CD4-positive, alpha-beta T cell treated with Interleukin-12 subunit alpha and Interleukin-12 subunit beta, for 1 hour (primary cell): ENCODE measurements at places on chromosomes 5 and 9.

DNA sequence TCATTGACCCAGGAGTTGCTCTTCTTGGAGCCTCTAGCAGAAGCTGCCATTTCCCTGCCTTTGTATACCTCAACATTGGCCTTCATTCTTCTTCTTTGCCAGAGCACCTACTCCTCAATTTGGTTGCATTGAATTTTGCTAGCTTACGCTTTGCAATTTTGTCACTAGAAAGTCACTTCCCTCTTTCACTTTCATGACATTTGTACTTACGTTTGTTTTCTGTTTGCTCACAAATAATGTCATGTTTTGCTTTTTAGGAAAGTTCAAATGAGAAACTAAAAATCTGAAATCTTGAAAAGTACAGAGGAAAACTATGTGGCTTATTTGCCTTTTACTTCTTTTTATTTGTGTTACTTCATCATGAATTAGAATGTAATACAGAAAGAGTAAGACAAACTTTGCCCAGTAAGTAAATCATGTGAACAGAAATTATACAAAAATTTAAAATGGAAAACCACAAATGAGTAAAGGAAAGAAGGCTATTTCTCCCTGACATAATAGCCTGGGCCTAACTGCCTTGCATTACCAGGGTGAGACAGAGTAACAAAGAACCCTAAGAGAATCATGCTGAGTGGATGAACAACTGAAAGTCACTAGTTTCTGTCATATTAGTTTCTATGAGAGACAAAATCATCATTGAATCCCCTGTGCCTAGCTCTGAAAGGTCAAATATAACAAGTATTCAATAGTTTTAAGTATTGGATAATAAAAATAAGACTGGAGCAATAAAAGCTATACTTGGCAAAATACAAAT, 7.4 kb upstream of the IFNA1 start:
- no peak for DNase-seq

DNA sequence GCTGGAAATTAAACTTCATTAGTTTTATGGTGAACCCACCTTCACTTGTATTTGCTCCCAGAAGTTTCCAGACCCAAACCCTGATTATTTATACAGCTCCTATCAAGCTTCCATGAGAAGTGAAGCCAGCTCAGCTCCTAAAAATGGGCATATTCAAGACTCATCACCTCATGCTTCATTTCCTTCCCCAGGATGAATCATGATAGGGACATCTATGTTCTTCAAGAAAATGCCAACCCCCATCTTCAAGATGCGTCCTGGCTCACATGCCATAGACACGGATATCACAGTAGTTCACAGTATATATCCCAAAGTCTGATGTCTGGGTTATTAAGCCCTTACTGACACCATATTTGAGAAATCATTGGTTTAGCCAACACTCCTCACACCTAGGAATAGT, 217.6 kb downstream of the NPR3 start:
- DNase-seq: no peak

DNA sequence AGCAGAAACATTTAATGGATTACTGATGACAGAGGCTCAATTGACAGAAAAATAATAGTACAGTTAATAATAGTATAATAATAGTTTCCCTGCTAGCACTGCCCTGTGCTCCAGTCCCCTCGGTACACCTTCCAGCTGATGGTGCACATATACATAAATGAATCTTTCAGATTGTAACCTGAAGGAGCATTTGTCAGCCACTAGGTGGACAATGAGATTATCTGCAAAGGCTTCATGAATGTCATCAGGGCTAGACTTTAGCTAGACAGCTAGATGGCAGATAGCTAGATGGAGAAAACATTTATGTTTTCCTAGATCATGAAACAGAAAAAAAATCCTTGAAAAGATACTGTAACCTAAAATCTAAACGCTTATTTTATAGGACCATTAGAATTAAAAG, 304.4 kb upstream of the SMC2 start:
- DNase-seq: no peak

DNA sequence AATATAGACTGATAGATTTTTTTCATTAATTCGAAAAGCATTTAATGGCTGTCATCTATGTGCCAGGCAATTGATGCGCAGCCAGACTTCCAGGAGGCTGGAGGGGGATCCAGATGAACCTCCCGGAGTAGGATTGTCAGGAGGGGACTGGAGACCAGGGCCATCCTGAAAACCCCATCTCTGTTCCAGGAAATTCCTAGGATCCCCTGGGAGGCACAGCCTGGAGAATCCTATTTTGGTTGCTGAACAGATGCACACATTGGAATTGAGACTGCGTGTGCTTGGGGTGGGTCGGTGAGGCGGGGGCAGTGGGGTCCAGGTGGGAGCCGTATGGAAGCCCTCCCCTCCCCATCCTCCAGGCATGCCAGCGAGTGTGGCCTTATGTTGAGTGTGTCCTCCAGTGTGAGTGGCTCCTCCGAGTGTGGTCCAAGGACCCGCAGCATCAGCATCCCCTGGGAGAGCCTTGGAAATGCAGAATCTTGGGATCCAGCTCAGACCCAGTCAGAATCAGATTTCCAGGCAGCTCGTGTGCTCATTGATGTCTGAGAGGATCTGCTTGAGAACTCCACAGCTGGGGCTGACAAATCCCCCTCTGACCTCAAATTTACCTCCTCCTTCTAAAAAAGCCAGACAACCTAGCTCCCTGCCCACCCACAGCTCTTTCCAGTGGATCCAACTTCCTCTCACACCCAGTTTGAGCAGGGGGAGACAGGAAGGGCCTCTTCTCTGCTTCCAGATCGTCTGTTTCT, 38.7 kb downstream of the ROPN1L start:
- no peak for DNase-seq

DNA sequence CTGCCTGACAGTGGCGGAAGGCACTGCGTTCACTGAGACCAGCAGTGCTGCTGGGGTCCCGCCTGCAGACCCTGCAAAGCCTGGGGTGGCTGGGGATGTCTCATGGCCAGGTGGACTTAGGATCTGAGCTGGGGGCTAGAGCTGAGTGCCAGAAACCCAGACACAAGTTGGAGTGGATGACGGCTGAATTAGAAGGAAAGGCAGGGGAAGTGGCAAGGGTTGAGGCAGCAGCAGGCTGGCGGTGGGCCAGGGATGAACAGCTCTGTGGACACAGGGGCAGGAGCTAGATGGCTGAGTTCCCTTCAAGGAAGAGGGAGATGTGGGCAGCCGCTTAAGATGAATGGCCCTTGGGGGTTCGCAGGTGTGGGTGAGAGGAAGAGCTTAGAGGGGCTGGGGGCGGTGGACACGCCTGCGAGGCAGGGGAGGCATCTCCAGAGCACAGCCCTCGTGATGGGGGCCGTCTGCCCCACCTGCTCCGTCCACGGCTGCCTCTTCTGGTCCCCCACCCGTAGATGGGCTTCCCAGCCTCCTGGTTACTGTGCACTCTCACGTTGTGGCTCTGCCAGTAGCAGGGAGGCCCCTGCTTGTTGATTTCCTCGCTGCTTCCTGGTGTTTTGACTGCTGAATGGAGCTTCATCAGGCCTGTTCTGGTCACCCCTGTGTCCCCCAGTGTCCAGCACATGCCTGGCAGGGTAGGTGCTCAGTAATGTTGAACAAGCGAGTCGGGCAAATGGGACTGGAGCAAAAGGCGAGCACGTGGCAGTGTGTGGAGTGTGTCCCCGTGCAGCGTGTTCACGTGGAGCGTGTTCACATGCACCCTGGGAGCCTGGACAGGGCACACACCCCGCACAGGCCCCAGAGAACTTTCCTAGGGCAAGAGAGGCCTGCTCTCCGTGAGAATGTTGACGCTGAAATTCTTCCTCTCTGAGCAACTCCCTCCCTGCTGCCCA, 168.2 kb downstream of the CACNA1B start:
- no peak for DNase-seq

DNA sequence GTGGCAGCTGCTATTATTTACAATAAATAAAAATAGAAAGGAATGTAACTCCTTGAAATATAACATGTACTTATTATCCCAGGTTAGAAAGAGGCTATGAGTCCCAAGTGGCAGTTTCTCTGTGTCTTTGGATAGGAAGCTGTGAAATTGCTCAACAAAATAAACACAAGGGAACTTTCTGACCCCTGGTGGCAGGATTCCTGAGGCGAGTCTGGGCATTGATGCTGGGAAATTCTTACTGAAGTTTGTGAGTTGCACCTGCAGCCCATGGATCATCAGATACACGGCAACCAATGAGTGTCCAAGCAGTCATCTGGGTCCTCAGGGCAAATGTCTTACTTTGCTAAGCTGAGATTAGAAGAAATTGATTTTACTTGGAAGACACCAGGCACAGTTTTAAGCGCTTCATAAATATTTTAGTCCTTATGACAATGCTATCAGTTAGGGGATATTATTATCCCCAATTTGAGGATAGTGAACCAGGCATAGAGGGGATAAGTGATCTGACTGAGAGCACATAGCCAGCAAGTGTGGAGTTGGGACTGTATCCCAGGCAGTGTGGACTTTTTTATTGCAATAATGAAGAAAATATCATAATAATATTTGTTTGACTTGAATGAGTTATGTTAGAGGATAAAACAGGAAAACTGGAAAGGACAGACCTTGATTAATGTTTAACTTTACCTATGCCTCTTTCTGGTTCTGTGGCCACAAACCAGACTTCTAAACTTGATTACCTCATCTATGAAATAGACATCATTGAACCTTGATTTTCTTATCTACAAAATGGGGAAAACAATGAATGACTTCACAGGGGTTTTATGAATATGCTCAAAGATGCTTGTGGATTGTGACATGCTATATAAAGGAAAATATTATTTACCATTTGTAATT, 265.5 kb upstream of the ADAMTSL1 start:
- no peak for DNase-seq

DNA sequence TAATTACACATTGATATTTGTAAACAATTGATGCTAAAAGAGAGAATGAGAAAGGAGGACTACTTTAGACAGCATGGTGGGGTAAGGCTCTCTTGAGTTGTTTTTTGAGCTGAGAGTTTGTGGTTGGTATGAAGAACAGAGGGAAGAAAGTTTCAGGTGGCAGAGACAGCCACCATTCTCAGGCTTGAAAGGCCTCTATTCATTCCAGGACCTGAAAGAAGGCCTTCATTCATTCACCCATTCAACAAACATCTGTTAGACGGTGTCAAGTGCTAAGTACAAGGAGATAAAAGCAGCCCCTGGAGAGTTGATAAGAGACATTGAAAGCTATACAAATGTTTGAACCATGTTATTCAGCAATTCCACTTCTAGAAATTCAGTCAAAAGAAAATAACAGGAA, 21.7 kb upstream of the ADAM19 start:
- DNase-seq: no peak

DNA sequence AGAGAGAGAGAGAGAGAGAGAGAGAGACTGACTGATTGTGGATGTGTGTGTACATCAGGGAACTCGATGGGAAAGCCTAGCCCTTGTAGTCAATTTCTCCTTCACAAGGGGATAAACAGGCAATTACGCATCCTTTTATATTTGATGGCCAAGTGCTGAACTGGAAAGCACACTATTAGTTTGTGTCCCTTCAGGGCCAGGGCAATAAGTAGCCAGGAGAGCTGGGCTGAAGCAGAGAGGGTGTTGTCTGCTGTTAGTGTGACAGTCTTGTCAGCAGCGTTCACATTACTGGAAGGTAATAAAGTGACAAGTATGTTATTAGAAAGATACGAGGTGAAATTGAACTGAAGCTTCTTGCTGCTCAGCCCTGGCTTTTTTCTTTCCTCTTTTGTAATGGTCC, 457.7 kb downstream of the BNC2 start:
- no peak for DNase-seq

GRCh38 chr9:237858-238345, 23.2 kb downstream of the DOCK8 start:
- no peak for DNase-seq

DNA sequence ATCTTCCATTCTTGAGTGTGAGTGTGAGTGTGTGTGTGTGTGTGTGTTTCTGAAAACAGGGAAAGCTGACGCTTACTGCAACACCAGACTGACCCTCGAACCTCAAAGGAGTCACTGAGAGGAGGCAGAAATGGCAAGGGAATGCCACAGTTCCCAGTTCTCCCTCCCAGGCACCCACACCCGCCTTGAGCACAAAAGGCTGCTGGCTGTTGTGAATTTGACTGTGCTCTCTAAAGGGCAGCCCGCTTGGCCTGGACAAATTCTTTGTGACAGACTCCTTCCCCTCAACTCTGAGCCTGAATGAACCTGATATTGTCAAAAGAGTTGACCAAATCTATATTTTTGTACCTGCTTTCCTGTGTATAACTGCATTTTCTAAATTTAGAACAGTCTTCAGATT, 245.7 kb upstream of the IRX2 start:
- DNase-seq: no peak

DNA sequence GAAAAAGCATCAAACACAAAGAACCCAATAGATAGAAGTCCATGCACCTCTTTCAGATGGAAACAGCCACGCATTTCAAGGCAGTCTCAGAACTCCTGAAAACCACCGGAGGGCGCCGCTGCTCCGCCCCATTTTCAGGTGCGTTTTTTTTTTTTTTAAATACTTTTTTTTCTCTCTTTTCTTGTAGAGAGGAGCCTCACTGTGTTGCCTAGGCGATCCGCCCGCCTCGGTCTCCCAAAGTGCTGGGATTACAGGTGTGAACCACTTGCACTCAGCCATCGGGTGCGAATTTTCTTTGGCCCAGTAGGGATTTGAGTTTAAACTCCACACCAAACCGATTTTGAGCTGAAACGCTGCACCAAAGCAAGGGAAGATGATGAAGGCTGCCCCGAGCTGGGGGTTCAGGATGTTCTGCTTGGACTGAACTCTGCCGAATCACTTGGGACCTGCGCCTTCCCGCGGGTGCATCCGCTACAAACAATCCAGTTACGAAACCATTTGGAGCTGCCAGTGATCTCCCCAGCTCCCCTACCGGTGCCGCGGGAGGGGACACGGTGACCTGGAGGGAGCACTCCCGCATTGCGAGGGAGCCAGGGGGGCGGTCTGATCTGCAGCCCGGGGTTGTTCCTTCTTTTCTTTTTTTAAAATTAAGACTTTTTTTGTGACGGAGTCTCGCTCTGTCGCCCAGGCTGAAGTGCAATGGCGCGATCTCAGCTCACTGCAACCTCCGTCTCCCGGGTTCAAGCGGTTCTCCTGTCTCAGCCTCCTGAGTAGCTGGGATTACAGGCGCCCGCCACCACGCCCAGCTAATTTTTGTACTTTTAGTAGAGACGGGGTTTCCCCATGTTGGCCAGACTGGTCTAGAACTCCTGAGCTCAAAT, 1.4 kb downstream of the PTGR1 start:
- peak; percentile 70 for DNase-seq

GRCh38 chr5:177402271-177403043, 2.0 kb upstream of the PFN3 start:
- peak; percentile 77 for DNase-seq

- DNase-seq: no peak
Observed at GRCh38 chr5:51991940-51992339, 608.7 kb downstream of the ISL1 start.

DNA sequence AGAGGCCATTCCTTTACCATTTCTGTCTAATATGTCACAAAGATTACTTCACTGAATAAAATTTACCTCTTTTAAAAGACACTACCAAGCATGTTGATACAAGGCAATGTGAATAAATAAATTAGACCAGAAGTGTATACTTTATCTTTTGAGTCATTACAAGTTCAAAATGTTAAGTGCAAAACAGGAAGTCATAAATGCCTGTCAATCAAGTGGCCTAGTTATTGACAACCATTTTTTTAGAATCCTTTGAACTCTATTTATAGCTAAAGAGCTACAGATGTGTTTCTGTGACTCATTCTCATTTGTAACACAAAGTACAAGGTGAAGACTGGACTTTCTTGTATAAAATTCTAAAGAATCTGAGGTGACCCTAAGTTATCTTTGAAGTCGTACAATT, 602.7 kb upstream of the SEMA6A start:
- DNase-seq: no peak
